Liver (tissue), 10 donors: ENCODE measurements at places on chromosomes 6 and 20. TPM values are rescaled to one million over a fixed set of nuclear protein-coding genes. Genes with fewer than 3 reads are reported as not detected.

BACH2 gene
- 1.9 TPM for total RNA-seq

GRCh38 chr6:110971468-110971867 lies 10.4 kb upstream of the RPF2 start:
- DNase-seq = no peak

DNA sequence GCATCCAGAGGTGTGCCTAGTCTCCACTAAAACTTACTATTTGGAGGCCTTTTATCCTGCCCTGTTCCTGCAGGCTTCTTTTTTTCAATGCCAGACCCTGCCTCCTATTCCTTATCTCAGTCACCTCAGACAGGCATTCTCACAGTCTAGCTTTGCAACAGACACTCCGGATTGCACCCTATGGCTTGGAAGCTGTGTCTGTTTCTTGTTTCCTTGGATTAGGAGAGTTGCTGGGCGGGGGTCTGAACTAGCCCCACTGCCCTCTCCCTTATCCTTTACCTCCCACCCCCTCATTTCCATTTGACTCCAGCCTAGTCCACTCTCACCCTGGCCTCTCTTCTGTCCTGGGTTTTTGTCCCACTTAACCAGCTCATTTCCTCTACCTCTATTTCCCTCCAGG lies 228.1 kb upstream of the CITED2 start:
- no peak for DNase-seq

GRCh38 chr6:67265996-67266921 lies 1368.8 kb upstream of the ADGRB3 start:
- DNase-seq = no peak

- no peak for DNase-seq
Measured at GRCh38 chr6:31328355-31328960, 28.5 kb downstream of the HLA-B start.

DNA sequence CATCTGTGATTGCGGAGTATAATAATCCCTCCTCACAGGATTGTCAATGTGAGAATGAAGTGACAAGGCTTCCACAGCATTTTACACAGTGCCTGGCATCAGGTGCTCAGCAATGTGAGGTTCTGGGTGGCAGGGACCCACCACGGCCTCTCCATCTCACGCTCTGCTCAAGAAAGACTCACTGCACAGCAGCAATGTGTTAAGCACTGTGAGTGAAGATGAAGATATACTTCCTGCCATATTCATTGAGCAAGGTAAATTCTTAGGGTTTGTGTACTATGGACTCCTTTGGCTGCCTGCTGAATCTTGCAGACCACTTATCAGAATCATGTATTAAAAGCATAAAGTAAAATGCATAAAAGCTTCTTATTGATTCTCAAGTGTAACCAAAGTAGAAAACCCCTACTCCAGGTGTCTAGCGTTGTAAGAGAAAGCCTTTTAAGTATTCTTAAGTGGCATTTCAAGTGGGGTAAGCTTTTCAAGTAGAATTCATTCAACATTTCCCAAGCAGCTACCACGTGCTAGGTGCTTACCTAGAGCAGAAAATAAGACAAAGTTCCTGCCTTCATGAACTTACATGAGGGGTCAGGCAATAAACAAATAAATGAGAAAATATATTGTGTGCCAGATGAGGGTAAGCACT lies 17.0 kb upstream of the MEP1A start:
- no peak for DNase-seq

DNA sequence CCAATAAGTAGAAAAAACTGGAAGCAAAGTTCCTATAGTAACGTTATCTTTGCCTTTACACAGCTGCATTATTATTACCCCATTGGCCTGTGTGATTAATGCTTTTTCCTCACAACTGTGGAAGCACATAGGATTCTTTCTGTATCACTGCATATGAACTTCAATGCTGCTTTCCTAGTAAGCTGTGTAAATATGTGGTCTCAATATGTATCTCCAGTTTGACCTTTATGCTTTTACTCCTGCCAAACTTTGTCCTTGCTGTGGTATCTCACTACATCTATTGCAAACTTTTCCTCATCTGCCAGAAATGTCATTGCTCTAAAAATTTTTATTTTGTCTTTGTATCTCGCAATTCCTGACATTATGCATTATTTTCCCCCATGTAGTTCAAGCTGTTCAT lies 168.6 kb downstream of the ZFAND3 start:
- DNase-seq = no peak

SLC22A16 gene
- total RNA-seq = 22.5 TPM

GRCh38 chr6:133254552-133255228 lies 13.5 kb downstream of the EYA4 start:
- no peak for DNase-seq
